ENCODE measurements at places on chromosomes 7 and 10.

GRCh38 chr10:6228010-6228511 lies 25.3 kb downstream of the PFKFB3 start:
- DNase-seq, result no peak

DNA sequence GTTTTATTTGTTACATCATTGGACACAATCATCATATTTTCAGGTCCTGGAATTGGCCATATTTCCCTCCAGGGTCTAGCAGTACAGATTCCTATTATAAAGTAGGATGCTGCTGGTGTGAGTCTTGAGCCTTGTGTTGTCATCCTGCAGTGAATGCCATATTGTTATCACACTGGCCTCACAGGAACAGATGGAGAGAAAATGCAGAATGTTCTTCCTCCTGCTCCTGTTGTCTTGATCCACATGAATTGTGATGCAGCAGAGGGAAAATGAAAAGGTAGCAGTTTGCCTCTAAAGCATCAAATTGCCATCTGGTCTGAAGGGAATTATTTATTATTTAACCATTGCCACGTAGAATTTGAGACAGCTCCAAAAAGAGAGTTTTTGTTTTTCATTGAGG lies 248.6 kb downstream of the GPAM start:
- no peak for DNase-seq

GRCh38 chr10:114470956-114471905 lies 66.9 kb upstream of the AFAP1L2 start:
- DNase-seq, result peak; percentile 67

DNA sequence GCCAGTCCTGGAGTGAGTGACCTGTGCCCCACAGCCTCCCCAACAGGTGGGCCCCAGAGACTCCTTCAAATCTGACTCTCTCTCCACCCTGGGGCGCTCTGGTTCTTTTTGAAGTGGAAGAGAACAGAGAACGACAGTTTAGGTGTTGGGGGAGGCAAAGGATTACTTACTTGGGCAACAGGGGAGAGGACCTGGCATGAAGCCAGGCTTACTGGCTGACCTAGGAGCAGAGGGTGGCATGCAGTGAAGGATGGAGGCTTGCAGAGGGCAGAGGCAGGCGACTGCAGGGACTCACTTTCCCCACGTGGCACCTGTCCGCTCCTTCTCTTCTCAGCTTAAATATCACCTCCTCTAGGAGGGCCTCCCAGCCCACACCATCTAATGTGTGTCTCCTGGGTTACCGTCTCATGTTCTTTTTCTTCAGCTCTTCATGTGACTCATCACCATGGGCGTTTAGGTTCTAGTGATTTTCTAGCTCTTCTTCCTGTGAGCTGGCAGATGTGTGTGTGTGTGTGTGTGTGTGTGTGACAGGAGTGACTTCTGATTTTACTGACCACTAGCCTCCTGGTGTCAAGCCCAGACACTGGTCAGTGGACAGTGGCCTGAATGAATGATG lies 15.5 kb downstream of the LZTS2 start:
- no peak for DNase-seq

DNA sequence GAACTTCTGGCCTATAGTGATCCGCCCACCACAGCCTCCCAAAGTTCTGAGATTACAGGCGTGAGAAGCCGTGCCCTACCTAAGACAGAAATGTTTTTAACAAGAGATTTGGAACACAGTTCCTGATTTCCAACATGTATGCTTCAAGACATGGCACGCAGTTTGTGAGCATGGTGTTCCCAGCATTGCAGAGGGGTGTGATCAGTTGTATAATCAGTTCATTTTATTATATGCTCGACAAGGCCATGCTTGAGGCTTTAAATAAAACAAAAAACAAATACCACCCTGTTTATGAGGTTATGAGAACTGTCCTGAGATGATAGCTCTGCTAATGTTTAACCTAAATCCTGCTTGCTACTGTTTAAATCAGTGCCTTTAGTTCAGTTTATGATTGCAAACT lies 60.2 kb downstream of the TASOR2 start:
- no peak for DNase-seq

DNA sequence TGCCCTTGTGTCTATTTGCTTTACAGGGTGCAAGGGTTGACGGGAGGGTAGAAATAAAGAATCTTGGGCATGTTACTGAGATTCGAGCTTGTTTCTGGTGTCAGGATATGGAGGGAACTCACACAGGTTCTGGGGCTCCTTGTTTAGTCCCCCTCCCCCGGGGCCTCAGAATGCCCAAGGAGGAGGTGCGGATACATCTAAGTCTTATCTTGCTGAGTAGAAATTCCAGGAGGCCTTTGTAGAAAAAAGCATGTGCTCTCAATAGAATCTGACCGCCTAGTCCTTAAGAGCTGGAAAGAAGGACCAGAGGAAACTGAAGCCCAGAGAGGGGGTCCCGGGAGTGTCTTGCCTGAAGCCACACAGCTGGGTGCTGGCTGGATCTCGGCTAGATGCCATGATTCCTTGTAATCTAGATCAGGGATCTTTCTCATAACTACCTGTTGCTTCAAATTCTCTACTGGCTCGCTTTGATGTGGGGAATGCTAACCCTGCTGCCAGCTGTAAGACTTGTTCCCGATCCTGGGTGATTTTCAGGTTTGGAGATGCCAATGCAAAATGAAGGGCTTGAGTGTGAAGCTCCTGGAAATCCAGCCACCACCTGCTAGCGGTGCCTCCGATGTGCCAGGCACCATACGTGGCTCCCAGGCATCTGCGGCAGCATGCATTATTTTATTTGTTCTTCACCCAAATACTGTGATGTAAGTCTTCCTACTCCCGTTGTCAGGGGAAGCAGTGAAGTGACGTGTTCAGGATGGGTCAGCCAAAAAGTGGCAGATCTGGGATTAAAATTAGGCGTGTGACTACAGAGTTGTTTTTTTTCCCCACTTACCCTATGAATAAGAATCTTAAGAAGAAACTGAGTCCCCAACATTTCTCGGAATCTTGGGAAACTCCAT lies 226.0 kb downstream of the TCF7L2 start:
- no peak for DNase-seq

DNA sequence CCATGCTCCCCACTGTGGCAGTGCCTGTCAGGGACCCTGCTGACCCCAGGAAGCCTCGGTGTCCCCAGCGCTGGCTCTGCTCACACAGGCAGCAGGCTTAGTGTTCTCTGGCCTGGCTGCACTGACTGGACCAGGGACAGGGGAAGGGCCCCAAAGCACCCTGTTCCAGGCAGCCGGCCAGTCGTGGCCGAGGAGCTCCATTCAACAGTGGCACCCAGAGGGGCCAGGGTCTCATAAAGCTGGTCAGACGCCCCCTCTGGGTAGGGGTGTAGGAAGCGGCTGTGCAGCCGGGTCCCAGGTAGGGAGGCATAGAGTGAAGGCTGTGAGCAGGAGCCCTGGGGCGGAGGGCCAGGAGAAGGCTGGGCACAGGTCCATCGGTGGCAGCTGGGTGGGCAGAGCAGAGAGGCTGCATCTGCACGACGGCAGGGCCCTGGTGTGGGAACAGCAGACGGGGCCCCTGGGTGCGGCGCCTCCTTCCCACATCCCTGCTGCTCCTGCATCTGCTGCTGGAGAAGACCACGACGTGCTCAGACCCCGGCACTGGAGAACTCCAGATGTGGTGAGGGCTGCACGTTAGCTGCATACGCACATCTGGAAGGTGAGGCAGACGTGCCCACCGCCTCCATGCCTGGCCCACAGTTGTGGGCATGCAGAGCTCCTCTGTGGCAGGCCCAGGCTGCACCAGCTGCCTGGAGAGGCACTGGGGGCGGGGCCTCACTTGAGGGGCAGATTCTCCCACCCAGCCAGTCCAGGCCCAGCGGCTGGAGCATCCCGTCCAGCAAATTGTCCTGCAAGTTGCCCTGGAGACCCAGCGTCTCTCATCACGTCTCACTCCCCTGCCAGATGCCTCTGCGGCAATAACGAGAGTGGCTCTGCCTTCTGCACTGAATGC lies 25.1 kb downstream of the MNX1 start:
- peak; percentile 45 for DNase-seq

- DNase-seq, result no peak
Measured at GRCh38 chr7:70380421-70381015, 751.4 kb upstream of the GALNT17 start.
